Fibroblast of the aortic adventitia (primary cell): ENCODE measurements at places on chromosomes 7 and 10. TPM values are rescaled to one million over a fixed set of nuclear protein-coding genes. Genes with fewer than 3 reads are reported as not detected.

- no peak for DNase-seq
These were observed 70.1 kb downstream of the UBE3C start for GRCh38 chr7:157208571-157209413.

DNA sequence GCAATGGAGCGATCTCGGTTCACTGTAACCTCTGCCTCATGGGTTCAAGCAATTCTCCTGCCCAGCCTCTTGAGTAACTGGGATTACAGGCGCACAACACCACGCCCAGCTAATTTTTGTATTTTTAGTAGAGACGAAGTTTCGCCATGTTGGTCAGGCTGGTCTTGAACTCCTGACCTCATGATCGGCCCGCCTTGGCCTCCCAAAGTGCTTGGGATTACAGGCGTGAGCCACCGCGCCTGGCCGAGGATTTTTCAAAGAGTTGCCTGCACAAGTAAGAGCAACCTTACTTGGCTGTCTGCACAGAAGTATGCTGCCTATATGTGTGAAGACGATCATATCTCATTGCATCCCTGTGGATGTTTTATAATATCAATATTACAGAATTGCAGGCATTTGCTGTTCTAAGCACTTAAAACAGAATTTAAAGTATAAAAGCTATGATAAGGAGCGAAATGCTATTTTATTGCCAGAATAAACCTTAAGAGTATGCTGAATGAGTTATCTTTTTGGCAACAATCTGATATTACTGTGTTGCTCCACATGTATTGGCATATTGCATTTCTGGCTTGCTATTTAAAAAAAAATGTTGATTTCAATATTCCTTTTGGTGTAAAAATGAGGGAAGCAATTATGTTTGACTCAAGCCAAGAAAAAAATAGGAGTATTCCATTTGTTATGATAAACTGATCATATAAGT is 379.4 kb upstream of the SEMA3D start:
- DNase-seq = peak; percentile 15

GRCh38 chr10:6875269-6875865 is 295.3 kb upstream of the PRKCQ start:
- no peak for DNase-seq

GRCh38 chr10:46096909-46097575 is 51.0 kb upstream of the MSMB start:
- DNase-seq = no peak

DNA sequence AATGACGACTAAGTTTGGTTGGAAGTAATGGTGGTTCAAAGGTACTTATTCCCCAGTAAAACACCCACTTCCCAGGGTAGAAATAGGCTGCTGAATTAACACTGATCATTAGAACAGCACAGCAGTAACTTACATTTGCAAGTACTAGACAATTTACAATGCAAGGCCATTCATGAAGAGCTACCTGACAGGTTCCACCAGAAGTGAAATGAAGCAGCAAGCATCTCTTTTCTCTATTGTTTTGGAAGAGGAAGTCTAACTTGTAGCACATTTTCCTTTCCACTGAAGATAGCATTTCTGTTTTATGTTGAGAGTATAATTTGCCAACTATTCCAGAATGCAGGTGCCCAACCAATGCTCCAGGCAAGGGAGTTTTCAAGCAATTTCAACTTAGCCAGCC is 145.9 kb downstream of the CREB5 start:
- DNase-seq = no peak

GRCh38 chr7:142496545-142496991 is 238.7 kb upstream of the PRSS58 start:
- peak; percentile 60 for DNase-seq

DNA sequence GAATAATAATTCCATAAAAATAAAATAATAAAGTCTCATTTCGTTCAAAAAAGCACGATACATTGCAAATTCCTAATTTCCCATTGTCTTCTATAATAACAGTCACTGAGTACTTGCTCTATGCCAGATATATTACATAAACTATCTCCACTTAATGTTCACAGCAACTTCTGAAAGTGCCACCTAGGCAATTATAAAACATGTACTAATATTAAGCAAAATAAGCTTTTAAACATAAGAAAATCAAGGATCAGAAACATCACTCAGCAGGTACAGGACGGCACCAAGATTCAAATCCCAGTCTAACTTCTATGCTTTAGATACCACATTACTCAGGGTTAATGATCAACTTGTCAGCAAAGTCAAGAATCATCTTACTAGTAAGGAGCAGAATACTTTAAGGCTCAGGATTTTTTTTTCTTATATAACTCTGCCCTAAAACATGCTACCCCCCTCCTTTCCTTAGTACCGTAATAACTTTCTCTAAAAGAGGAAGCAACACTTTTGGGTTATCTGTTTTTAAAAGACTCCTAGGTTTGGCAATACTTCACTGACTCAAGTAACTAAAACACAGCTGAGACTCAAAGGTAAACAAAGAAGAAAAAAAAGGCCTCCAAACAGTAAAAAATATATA is 51.3 kb downstream of the USP6NL start:
- peak; percentile 10 for DNase-seq

DNA sequence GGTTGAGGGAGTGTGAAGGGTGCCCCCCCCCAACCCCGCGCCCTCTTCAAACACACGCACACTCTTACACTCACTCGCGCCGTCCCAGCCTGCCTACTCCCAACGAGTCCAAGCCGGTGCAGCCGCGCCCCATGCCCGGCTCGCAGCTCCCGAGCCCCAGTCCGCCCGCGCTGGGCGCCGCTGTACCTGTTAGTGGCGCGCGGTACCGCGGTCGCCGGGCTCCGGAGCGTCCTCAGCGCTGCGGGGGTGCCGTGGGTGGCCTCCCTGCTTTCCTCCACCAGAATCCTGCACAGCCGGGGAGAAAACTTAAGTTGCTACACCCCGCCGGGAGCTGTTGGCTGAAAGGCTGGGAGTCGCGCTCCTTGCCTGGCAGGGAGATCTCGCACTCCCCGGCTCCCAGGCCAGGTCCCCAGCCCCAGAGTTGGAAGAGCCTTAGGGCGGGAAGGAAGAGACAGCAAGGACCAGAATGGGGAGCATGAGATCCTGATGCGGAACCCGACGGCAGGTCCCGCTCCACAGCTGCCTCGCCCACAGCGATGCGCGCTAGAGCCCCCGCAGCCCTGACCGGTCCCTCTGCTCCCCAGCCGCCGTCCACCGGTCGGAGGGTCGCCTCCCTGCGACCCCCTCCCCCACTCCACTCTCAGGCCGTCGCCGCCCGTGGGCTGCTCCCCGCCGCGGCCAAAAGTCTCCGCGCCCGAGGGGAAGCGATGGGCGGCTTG is 863 bp downstream of the ST8SIA6 start:
- no peak for DNase-seq

- DNase-seq = no peak
These were observed 56.7 kb upstream of the PRKAR2B start for GRCh38 chr7:106987777-106988176.

DNA sequence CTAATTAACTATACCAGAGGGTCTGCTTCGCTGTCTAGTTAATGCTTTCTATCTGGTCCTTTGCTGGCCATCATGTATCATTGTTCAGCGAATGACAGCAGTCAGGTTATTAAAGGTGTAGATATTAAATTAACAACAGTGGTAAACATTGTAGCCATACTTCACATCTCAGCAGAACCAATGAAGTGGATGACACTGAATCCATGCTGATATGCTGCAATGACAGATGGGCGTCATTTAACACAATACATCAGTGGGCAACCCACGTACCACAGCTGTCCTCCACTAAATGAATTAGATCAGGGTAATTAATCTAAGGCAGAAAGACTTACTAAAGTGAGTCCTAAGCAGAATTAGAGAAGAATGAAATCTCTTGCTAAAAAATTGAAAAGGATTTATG is 767.2 kb downstream of the NXPH1 start:
- DNase-seq = no peak

DNA sequence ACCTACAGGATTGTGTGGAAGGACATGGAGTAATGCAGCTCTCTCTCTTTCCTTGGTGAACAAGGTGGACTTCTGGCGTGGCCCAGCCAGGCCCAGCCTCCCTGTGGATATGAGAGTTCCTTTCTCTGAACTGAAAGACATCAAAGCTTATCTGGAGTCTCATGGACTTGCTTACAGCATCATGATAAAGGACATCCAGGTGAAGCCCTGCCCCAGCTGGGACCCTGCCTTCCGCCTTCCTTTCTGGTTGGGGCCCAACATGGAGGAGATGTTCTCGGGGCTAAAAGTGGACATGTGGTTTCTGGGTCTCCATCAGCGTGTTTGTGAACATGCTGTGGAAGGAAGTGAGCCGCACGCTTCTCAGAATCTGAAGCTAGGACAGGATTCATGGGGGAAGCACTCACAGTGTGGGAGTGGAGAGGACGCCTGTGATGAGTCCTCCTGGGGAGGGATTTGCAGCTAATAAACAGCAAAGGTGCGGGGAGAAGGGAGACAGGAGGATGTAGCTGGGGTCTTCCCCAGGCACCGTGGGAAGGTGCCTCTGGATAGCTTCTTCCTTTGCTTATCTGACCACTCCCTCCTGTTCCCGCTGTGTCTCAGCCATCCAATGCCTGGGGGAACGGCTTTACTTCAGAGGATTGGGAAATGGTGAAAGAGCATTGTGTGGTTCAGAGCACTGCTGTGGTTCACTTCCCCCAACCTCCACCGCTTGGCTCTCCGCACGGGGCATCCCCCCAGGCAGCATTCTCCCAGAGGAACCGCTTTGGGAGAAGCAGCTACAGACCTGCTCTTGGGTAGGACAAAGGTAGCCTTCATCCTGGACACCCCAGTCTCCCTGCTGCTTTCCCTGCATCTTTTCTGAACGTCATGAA is 5.5 kb downstream of the CPA5 start:
- DNase-seq = no peak

DNA sequence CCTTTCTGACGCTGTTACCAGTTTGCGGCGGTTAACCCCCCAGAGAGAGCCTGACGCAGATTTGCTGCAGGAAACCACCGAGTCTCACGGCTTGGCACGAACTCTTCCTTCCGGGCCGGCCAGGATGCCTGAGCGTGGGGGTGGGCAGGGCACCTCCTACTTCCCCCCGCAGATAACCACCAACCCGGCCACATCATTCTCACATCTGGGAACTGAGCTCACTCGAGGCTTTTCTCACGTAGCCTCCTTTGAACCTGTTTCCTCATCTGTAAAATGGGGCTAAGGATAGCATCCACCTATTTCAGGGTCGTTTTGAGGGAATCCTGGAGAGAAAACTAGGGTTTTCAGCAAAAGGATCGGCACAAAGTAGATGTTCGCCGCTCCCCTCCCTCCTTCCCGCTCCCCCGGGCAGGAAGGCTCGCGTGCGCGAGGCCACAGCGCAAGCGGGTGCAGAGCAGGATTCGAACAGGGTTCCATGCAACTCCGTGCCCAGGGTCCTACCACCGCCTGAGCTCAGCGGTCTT is 23.6 kb downstream of the DDIT4 start:
- DNase-seq = peak; percentile 97

- DNase-seq = peak; percentile 38
These were observed 558 bp downstream of the VOPP1 start for GRCh38 chr7:55571511-55572377.

- DNase-seq = no peak
These were observed 26.3 kb upstream of the COMTD1 start for GRCh38 chr10:75261813-75262705.

DNA sequence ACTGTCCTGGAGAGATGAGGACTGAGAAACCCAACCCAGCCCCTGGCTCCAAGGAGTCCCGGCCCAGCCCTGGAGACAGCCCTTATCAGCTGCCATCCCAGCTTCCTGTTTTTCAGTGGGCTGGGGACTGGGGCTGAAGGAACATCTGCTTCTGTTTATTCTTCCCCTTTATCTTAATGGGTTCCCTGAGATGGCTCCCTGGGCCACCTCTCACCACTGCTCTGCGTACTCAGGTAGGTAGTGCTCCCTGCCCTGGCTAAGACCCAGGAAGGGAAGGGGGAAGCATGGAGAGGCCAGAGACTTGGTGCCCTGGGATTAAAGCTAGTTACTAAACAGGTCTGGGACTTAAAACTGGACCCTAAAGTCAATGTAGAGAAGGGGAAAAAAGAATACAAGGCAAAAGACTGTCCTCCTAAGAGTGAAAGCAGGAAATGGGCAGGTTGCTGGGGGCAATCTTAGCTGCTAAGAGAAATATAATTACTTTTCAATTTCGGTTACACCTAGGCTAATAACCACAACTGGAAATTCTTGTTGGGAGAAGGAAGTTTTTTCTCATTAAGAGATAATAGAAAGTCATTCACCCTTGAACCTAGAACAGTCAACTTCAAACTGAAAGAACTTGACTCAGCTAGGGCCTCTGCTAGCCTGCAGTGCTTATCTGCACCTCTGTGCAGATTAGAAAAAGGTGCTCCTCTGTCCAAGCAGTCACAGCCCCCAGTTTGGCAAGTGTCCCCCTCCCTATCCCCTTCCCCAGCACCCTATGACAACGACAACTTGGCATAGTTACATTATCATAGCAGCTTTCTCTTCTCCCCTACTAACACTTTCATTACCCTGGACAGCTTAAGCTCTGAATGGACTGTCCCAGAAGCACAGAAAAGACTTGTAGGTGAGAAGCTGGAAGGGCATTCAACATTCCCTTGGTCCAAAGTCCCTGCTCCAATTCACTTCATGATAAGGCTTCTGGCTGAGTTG is 65.6 kb upstream of the KDM7A start:
- no peak for DNase-seq

GRCh38 chr10:122669842-122670241 is 29.8 kb downstream of the C10orf120 start:
- DNase-seq = no peak

GRCh38 chr10:29479981-29480954 is 154.5 kb downstream of the SVIL start:
- DNase-seq = no peak

GRCh38 chr7:111864291-111864976 is 302.1 kb upstream of the IMMP2L start:
- DNase-seq = peak; percentile 30

The OR13A1 gene
- not detected in 2 replicates for total RNA-seq

The CALHM3 gene
- not detected in 2 replicates for total RNA-seq

The CUBN gene
- 3.4 and 4.2 TPM in 2 replicates for total RNA-seq

The EXOC4 gene
- total RNA-seq = 86.2 and 105 TPM in 2 replicates

The TUBB8 gene
- not detected in 2 replicates for total RNA-seq

The TECPR1 gene
- total RNA-seq = 11.7 and 13.0 TPM in 2 replicates

The VIPR2 gene
- total RNA-seq = not detected in 2 replicates
